ENCODE measurements at places on chromosomes 1 and 21. TPM values are rescaled to one million over a fixed set of nuclear protein-coding genes. Genes with fewer than 3 reads are reported as not detected.

DNA sequence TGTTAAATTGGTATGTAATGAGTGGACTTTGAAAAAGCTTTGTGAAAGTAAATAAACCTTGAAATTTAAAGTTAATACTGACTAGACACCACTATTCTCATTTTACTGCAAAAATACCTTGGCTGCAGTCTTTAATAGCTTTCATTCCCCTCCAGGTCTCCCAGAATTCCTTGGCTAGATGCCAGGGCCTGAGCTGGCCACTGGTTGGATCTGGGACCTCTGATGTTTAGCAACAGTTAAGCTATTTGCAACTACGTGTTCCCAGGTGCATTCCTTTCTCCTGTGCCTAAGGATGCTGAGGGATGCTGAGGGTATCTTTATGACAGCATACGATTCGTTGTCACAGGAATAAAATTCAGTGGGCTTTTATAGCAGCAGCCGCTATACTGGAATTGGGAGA lies 938.7 kb downstream of the TTLL7 start:
- peaks cover 7% of the 10 kb centered on the region for H3K4me1 ChIP-seq
- no peaks in the 10 kb centered on the region for H3K36me3 ChIP-seq
- no peak overlapping the region for H3K4me3 ChIP-seq
- no peak for DNase-seq
- H3K27ac ChIP-seq, result no peak overlapping the region
- H3K27me3 ChIP-seq, result no peaks in the 10 kb centered on the region

GRCh38 chr1:162412002-162412401 lies at the start of gene SH2D1B:
TSS of gene SH2D1B (minus strand) at chr1:162412136. CDS start at chr1:162412016, 120 bp downstream.
- no peak within 1 kb of the TSS for H3K27ac ChIP-seq
- no peaks in the 10 kb centered on the region for H3K27me3 ChIP-seq
- no peaks in the 10 kb centered on the region for H3K36me3 ChIP-seq
- H3K4me3 ChIP-seq, result no peak within 1 kb of the TSS
- DNase-seq, result no peak

DNA sequence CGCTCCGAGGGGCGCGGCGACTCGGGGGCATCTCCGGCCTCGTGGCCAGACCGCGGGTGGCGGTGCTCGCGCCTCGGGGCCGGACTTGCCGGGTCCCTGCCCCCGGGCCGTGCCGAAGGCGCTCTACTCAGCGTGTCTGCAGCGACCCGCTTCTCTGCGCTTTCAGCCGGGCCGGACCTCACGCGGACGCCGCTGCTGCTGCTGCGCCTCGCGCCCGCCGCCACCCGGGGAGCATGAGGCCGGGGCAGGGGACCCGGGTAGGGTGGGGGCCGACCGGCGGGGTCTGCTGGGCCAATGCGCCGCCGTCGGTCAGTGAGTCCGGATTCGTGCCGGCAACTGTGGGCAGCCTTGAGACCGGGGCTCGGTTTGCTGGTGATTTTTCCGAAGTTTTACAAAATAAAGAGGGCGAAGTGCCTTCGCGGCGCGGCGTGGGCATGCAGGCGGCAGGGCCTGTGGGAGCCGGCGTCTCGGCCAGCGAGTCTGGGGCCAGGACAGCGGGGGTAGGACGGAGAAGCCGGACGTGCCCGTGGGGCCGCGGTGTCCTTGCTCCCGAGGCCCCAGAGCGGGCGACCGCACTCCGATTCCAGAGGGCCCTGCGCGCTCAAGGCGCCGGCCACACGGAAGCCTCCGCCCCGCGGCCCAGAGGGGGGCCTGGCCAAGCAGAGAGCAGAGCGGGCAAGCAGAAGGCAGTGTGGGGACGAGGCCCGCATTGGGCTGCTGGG lies 749 bp downstream of the FAM163A start:
- no peaks in the 10 kb centered on the region for H3K4me1 ChIP-seq
- H3K27me3 ChIP-seq, result peaks cover 99% of the 10 kb centered on the region
- peak overlapping the region; percentile 69 for H3K4me3 ChIP-seq
- peak; percentile 80 for DNase-seq
- H3K36me3 ChIP-seq, result no peaks in the 10 kb centered on the region
- no peak overlapping the region for H3K27ac ChIP-seq

- no peaks in the 10 kb centered on the region for H3K27me3 ChIP-seq
These were observed 37.4 kb upstream of the ID3 start for GRCh38 chr1:23596382-23597358.

- no peaks in the 10 kb centered on the region for H3K27me3 ChIP-seq
- no peak overlapping the region for H3K4me3 ChIP-seq
- H3K27ac ChIP-seq, result no peak overlapping the region
- H3K36me3 ChIP-seq, result no peaks in the 10 kb centered on the region
These were observed 114.4 kb upstream of the ZP4 start for GRCh38 chr1:238005116-238005515.

- no peaks in the 10 kb centered on the region for H3K4me1 ChIP-seq
- H3K4me3 ChIP-seq, result no peak overlapping the region
- DNase-seq, result no peak
- H3K27me3 ChIP-seq, result no peaks in the 10 kb centered on the region
- peak overlapping the region; percentile 37 for H3K27ac ChIP-seq
These were observed 14.5 kb downstream of the POGZ start for GRCh38 chr1:151444783-151445177.

DNA sequence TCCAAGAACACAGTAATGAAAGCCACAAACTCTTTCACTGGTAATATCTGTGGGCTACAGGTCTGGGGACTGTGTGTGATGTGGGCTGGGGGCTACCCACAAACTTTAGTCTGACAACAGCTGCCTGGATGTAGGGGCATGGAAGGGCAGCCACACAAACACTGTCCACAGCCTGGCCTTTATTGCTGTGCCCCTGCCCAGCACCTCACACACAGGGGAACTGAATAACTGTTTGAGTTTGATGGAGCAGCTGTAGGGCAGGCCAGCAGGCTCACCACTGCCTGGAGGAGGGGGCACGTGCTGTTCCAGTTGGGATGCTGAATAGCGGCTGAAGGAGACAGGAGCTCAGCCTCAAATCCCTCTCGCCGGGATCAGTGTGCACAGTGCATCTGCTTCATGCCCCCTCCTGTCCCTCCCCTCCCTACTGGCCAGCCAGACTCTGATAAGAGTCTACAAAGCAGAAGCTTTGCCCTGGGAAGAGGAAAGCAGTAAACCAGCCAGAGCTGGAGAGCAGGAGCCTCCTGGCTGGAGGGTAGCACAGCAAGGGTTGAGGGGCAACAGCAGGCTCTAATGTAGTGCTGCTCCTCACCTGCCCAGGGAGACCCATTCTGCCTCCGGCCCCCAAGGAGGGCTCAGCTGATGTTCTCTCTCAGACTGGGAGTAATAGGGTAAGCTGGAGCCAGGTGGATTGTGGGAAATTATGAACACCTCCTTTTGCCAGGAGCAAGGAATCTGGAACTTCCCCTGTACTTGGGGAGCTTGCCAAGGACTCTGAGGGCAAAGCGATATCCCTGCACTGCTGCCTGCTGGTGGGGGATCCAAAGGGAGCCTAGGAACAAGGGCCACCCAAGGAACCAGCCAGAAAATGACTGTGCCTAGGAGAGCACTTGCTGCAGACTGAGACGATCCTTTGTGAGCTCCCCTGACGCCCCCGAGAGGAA lies 70.2 kb upstream of the GOLT1A start:
- H3K27me3 ChIP-seq, result no peaks in the 10 kb centered on the region
- DNase-seq, result no peak
- peaks cover 21% of the 10 kb centered on the region for H3K4me1 ChIP-seq
- no peak overlapping the region for H3K4me3 ChIP-seq

DNA sequence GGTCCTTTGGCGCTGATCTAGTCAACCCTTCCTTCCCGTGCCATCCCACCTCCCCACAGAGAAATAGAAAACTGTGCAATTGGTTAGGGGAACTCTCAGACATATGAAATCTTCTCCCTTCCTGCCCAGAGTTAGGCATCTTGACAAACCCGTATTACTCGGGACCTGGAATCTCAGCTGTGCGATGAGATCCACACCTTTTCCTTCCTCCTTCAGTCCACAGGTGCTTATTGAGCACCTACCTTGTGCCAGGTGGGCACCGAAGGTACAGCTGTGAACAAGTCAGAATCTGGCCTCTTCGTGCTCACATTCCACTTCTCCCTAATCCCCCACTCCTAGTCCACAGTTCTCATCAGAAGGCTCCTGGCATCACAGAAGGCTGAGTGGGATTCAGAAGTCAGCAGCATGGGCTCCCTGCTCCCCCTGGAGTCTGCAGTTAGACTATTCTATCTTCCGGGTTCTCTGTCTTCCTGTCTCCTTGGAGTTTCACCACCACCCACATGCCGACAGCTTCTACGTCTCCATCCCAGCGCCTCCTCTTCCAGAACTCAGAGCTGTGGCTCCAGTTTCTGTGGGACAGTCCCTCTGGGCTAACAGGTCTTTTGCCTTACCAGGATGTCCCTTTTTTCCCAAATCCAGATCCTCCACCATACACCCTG lies 23.0 kb downstream of the KNCN start:
- no peaks in the 10 kb centered on the region for H3K36me3 ChIP-seq
- H3K4me1 ChIP-seq, result peaks cover 25% of the 10 kb centered on the region
- no peak overlapping the region for H3K4me3 ChIP-seq
- no peak overlapping the region for H3K27ac ChIP-seq
- peaks cover 89% of the 10 kb centered on the region for H3K27me3 ChIP-seq

GRCh38 chr1:205554026-205554811 lies 49.8 kb downstream of the CDK18 start:
- no peak overlapping the region for H3K27ac ChIP-seq
- DNase-seq, result no peak
- H3K27me3 ChIP-seq, result peaks cover 29% of the 10 kb centered on the region
- H3K36me3 ChIP-seq, result no peaks in the 10 kb centered on the region
- H3K4me1 ChIP-seq, result no peaks in the 10 kb centered on the region
- H3K4me3 ChIP-seq, result no peak overlapping the region

DNA sequence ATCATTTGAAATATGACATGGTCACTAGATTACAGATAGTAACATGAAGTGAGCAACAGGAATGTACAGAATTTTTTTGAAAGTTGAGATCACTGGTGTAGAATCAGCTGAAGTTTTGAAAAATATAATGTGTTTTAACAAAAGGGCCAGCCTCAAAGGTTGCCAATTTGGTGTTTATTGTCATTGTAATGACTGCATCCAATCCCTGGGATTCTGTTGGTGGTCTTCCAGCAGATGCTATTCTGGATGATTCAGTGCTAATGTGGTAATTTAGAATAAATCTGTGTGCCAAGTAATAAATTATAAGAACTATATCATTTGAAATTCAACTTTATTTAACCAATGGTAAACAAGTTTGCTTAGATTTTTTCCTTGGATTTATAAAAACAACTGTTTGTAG lies 436.4 kb upstream of the PKN2 start:
- DNase-seq, result no peak
- H3K36me3 ChIP-seq, result no peaks in the 10 kb centered on the region
- no peaks in the 10 kb centered on the region for H3K4me1 ChIP-seq

DNA sequence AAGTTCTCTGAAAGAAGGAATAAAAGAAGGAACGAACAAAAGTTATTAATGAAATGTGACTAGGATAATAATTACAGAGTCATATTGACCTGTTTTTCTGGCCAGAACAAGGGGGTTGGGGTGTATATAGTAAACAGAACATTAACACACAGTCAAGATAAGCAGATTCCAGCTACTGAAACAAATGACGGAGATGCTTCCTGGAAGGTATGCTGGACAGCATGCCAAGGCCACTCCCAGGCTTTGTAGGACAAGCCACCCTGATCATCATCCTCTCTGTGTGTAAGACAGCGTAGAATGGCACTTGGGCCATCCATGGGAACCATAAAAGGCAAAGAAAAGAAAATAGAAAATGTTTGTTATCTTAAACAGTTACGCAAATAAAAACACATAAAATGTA lies 120.7 kb downstream of the TGFBR3 start:
- H3K27ac ChIP-seq, result no peak overlapping the region
- DNase-seq, result no peak
- no peaks in the 10 kb centered on the region for H3K27me3 ChIP-seq
- H3K4me3 ChIP-seq, result no peak overlapping the region
- H3K36me3 ChIP-seq, result no peaks in the 10 kb centered on the region
- H3K4me1 ChIP-seq, result peaks cover 9% of the 10 kb centered on the region

GRCh38 chr1:1403653-1404052 lies 3.4 kb downstream of the MRPL20 start:
- peaks cover 50% of the 10 kb centered on the region for H3K36me3 ChIP-seq
- no peak for DNase-seq
- H3K4me3 ChIP-seq, result no peak overlapping the region
- no peak overlapping the region for H3K27ac ChIP-seq
- H3K4me1 ChIP-seq, result peaks cover 15% of the 10 kb centered on the region

GRCh38 chr21:42148097-42148496 lies 70.8 kb upstream of the ABCG1 start:
- H3K36me3 ChIP-seq, result no peaks in the 10 kb centered on the region
- peak; percentile 12 for DNase-seq
- H3K27ac ChIP-seq, result no peak overlapping the region
- H3K27me3 ChIP-seq, result no peaks in the 10 kb centered on the region
- H3K4me3 ChIP-seq, result no peak overlapping the region

- no peaks in the 10 kb centered on the region for H3K4me1 ChIP-seq
- no peak overlapping the region for H3K4me3 ChIP-seq
- DNase-seq, result no peak
- H3K27ac ChIP-seq, result no peak overlapping the region
These were observed 28.0 kb upstream of the PRKAA2 start for GRCh38 chr1:56617141-56617540.

GRCh38 chr1:78385744-78386462 lies 104.9 kb upstream of the PTGFR start:
- no peak for DNase-seq
- H3K27me3 ChIP-seq, result no peaks in the 10 kb centered on the region
- no peaks in the 10 kb centered on the region for H3K36me3 ChIP-seq
- no peak overlapping the region for H3K27ac ChIP-seq

DNA sequence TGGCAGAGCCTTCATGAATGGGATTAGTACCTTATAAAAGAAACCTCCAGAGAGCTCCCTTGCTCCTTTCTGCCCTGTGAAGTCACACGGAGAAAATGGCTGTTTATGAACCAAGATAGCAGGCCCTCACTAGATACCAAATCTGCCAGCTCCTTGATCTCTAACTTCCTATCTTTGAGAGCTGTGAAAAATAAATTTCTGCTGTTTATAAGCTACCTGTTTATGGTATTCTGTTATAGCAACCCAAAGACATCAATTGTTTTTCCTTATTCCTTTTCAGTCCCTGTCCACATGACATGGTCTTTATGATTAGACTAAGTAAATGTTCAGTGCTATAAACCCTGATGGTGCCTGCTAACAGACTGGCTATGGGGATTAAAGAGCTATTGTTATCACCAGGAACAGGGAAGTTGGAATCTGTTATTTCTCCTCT lies 9.7 kb upstream of the STIL start:
- H3K27me3 ChIP-seq, result no peaks in the 10 kb centered on the region
- H3K4me3 ChIP-seq, result no peak overlapping the region
- no peak for DNase-seq
- no peaks in the 10 kb centered on the region for H3K4me1 ChIP-seq
- H3K36me3 ChIP-seq, result no peaks in the 10 kb centered on the region
- no peak overlapping the region for H3K27ac ChIP-seq

GRCh38 chr1:33429856-33430691 lies 821 bp downstream of the PHC2 start:
- peaks cover 27% of the 10 kb centered on the region for H3K27me3 ChIP-seq
- H3K4me3 ChIP-seq, result peak overlapping the region; percentile 78
- no peak for DNase-seq
- H3K36me3 ChIP-seq, result no peaks in the 10 kb centered on the region
- peaks cover 8% of the 10 kb centered on the region for H3K4me1 ChIP-seq
- no peak overlapping the region for H3K27ac ChIP-seq

GRCh38 chr1:2912424-2913061 lies 108.7 kb upstream of the ACTRT2 start:
- no peak overlapping the region for H3K27ac ChIP-seq
- H3K36me3 ChIP-seq, result no peaks in the 10 kb centered on the region
- DNase-seq, result no peak
- no peaks in the 10 kb centered on the region for H3K27me3 ChIP-seq

The KRTAP21-3 gene
- total RNA-seq, result not detected

The SHISAL2A gene
- 1.5 TPM for total RNA-seq

The PRKCZ gene
- 56.7 TPM for total RNA-seq

The CATSPERE gene
- total RNA-seq, result 0.33 TPM

The LCE3E gene
- total RNA-seq, result not detected

The E2F2 gene
- total RNA-seq, result 2.6 TPM

The RXRG gene
- 9.8 TPM for total RNA-seq

The ZNF695 gene
- 25.2 TPM for total RNA-seq

The PROX1 gene
- 1.9 TPM for total RNA-seq

The GSTM1 gene
- 54.1 TPM for total RNA-seq

Data from endodermal cell (in vitro differentiated cells).